Stimulated activated CD8-positive, alpha-beta memory T cell treated with anti-CD3 and anti-CD28 coated beads, Interleukin-7, amount 100 ng/mL, for 4 hours (primary cell): ENCODE measurements at places on chromosomes 3 and 15.

GRCh38 chr15:58525991-58526421 is 94.2 kb downstream of the LIPC start:
- no peak for DNase-seq

DNA sequence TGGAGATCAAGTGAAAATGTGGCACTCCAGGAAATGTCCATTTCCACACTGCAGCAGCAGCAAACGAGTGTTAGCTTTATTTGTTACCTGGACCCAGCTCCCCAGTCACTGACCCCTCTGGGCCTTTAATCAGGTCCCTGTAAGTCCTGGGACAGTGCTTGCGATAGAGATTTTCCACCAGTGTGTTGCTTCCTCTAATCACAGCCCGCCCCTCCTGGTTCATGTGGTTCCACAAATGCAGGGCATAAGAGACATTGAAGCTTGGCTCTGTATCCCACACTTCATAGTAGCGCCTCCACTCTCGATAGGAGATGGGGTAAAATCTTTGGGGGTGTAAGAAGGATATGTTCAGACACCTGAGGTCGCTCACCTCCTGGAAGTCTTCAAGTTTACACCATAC is 8.0 kb downstream of the A4GNT start:
- DNase-seq: no peak

- DNase-seq: no peak
These were observed 6.7 kb downstream of the ZBTB47 start for GRCh38 chr3:42660131-42660715.

- DNase-seq: no peak
These were observed 21.0 kb downstream of the MIX23 start for GRCh38 chr3:122362026-122362425.

DNA sequence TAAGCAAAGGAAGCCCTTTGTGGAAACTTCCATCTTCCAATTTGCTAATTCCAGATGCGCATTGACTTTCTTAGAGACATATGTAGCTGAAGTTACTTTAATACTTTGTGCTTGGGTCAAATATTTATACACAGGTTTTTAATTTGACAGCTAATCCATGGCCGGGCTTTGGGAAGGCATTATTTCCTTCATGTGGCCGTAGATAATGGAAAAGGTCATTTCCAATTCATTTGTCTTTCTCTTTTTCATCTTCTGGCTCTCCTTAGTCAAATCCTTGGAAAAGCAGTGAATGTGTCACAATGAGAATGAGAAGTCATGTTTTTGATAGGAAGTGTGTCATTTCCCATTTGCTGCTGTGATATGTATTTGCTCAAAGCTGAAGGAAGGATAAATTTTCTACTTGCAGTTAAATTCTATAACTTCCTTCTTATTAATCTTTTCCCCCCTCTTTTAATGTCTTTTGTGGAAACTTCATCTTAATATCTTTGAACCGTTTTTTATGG is 323.3 kb downstream of the CLSTN2 start:
- DNase-seq: no peak

GRCh38 chr3:23474580-23475357 is 271.6 kb downstream of the UBE2E2 start:
- no peak for DNase-seq

- no peak for DNase-seq
These were observed 87.0 kb downstream of the SV2B start for GRCh38 chr15:91186904-91187656.

DNA sequence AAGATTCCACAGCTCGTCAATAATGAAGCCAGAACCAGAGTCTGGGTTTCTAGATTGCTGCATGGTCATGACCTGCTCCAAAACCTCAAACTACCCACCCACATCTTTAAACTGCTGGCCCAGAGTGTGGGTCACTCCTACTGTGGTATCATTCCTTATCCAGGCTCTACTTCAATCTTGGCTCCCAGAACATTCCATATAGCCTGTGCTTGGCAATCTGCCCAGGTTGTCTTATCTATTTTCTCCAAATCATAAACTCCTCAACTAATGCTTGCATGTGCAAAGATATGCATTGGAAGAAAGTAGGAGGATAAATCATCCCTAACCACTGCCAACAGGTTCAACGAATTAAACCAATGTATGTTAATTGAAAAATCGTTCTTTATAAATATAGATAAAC is 169.7 kb downstream of the ANXA2 start:
- DNase-seq: no peak
